ENCODE measurements at places on chromosomes 16 and 17.

GRCh38 chr17:55246583-55246982 lies 18.2 kb upstream of the HLF start:
- no peak for DNase-seq

GRCh38 chr17:47978324-47978723 lies 7.4 kb downstream of the CDK5RAP3 start:
- DNase-seq = peak; percentile 9

GRCh38 chr16:66538910-66539309 lies 11.0 kb downstream of the TK2 start:
- no peak for DNase-seq

DNA sequence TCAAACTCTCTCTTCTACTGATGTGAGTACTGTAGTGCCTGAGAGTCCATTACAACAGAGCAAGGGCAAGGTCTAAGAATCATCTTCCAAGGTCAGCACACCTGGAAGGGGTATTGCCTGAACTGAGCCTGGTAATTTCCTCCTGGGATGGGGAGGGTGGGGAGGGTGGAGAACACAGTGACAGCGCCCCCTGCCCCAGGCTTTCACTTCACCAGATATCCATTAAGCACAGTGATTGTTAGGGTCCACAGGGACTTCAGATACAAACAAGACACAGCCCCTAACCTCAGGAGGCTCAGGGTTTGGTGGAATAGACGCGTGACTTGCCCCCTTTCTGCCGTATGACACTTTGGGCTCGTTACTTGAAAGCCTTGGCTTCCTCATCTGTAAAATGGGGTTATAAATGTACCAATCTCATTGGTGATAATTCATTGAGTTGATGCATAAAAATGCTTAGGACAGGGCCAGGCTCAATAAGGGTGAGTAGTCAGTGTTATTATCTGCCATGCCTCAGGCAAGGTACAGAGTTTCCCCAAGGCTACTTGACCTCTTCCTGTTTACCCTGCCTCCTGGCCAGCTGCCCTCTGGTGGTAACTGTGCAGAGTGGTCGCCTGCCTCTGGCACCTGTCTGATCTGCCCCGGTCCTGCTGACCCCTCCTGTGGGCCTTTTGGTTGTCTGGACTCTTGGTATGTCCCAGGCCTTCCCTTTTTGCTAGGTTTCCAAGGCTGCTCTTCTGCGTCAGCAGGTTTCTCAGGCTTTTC lies 13.1 kb upstream of the BRD7 start:
- no peak for DNase-seq

- DNase-seq = peak; percentile 13
Observed at GRCh38 chr17:73481676-73482075, 162.6 kb downstream of the SDK2 start.

DNA sequence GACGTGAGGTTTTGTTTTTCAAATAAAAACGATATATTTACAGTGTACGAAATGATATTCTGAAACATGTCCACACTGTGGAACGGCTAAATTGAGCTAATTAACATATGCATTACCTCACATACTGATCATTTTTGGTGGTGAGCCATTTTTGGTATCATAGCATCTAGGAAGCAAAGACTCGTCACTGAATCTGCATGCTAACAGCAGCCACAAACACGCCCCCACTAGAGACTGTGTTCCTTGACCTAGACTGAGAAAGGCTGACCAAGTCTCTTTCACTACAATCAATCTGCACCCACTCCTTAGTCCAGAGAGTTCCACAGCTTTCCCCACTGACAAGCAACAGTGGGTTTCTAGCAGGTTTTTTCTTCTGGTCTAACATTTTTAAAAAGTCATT lies 29.5 kb downstream of the NPLOC4 start:
- DNase-seq = no peak

- DNase-seq = no peak
Observed at GRCh38 chr17:67474081-67474661, 97.1 kb downstream of the PITPNC1 start.
